DMS 273 treated with DMSO at 0.1 percent for 48 hours (cell line): ENCODE measurements at places on chromosomes 11 and 22.

GRCh38 chr22:49469896-49470740 lies 357.6 kb downstream of the BRD1 start:
- no peak for DNase-seq

GRCh38 chr11:83713708-83714107 lies 427.5 kb upstream of the CCDC90B start:
- DNase-seq: no peak

DNA sequence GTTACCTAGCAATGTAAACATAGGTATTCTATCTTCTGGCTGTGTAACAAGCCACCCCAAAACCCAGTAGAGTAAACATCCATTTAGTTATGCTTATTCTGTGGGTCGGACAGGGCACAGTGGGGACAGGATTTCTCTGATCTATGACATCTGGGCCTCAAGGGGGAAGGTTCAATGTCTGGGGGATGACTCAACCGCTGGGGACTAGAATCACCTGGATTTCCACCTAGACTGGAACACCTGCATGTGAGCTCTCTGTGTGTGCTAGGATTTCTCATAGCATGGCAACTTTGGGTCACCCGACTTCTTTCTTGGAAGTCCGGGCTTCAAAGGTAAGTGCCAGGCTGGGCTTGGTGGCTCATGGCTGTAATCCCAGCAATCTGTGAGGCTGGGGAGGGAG lies 36.5 kb upstream of the MICAL2 start:
- no peak for DNase-seq

GRCh38 chr11:330694-331357 lies 10.2 kb upstream of the IFITM3 start:
- no peak for DNase-seq

GRCh38 chr11:120814531-120815318 lies 209.2 kb upstream of the TBCEL start:
- DNase-seq: no peak

GRCh38 chr22:43448048-43448447 lies 36.2 kb downstream of the MPPED1 start:
- no peak for DNase-seq

- peak; percentile 76 for DNase-seq
These were observed at the start of gene MPZL3 for GRCh38 chr11:118251858-118252652. Gene MPZL3 (minus strand): TSS chr11:118252365. CDS start chr11:118252294, 71 bp downstream.

- DNase-seq: no peak
These were observed 9.8 kb upstream of the CARD16 start for GRCh38 chr11:105054723-105055493.

- DNase-seq: no peak
These were observed 158.3 kb upstream of the MTMR2 start for GRCh38 chr11:96082002-96082899.

GRCh38 chr11:115817844-115818468 lies 313.7 kb upstream of the CADM1 start:
- no peak for DNase-seq

GRCh38 chr11:12099132-12099873 lies 11.1 kb upstream of the MICAL2 start:
- DNase-seq: no peak

DNA sequence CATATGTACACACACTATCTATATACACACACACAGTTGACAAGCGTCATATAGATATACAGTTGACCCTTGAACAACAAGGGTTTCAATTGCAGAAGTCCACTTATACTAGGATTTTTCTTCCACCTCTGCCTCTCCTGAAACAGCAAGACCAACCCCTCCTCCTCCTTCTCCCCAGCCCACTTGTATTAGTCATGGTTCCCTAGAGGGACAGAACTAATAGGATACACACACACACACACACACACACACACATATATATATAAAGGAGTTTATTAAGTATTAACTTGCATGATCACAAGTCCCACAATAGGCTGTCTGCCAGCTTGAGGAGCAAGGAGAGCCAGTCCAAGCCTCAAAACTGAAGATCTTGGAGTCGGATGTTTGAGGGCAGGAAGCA lies 92.9 kb downstream of the DHCR7 start:
- DNase-seq: no peak

DNA sequence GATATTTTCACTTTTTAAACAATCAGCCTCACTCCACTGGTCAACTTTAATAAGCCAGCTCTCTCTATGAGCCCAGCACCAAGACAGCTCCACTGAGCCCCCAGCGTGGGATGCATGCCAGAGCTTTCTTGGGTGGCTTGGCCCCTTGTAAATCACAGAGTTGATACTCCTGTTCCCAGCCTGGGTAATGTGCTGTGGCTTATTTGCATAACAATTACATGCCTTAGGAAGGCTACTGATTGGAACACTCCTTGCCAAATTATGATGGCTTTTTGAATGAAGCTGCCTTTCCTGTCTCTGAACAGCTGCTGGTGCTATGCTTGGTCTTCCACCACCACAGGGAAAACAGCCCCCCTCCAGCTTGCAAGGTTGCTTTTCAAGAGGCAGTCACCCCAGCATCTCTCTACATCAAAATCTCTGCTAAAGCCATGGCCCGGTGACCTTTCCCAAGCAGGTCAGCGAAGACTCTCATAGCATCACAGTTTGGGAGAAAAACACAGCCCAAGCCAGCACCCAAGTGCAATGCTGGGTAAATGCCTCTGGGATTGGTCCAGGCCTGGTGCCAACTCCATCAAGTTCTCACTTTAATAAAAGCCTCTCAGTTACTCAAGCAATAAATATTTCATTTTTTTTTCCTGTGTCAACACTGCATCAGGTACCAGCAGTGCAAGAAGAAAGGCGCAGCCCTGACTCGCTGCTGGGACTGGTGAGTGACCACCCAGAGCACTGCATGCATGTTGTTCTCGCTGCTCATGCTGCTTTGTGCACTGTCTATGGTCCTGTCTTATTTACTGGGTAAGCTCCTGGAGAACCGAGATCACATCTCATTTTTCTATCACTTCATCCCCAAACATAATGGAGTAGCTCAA lies 549.3 kb downstream of the OPCML start:
- DNase-seq: no peak

DNA sequence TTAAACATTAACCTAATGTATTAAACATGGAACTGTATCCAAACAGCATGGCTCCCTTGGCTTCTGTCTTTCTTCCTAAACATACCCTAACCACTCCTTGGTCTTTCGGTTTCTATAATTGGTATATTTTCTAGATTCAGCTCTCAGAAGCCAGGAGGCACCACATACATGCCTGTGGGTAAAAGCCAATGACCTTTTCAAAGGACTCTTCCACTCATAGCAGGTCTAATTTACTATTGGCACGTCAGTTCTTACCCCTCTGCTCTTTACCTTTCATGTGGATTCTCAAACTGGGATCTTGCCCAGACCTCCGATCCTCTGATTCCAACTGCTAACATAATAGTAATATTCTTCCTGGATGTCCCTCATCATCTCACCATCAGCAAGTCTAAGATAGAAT lies 835.1 kb downstream of the NTM start:
- no peak for DNase-seq

GRCh38 chr11:126307706-126308105 lies 3.8 kb downstream of the DCPS start:
- DNase-seq: no peak

GRCh38 chr11:122173074-122173450 lies 57.0 kb upstream of the BLID start:
- no peak for DNase-seq

DNA sequence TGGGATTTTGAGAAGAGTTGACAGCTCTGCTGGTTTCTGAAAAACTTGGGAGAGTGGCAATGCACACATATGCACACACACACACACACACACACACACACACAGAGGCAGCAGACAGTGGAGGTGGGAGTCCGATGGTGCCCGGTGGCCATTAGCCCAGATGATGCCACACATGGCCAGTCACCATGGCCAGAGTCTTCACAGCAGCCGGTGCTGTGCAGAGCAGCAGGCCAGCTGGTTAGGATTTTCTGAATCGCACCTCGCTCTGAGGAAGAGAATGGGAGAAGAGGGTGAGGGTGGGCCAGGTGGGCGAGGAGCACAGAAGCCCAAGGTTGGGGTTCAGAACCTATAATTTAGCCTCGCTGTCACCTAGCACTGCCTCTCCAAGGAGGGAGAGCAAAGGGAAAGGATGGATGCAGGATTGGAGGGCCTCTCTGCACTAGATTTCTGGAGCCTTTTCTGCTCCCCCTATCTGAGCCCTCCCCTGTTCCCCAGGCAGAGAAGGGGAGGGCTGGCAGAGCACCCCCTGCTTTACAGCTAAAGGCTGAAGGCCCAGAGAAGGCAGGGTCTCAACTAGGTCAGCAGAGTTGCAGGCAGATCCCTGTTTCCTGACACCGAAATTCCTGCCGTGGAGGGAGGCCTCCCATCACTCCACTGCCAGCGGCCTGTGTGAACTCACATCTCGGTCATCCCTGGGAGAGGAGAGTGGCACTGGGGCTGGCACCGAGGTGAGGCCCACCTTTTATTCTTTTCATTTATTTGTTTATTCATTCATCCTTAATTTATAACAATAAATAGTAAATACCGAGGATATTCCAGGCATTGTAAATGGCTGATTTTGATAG lies 25.8 kb upstream of the FXYD6 start:
- no peak for DNase-seq

DNA sequence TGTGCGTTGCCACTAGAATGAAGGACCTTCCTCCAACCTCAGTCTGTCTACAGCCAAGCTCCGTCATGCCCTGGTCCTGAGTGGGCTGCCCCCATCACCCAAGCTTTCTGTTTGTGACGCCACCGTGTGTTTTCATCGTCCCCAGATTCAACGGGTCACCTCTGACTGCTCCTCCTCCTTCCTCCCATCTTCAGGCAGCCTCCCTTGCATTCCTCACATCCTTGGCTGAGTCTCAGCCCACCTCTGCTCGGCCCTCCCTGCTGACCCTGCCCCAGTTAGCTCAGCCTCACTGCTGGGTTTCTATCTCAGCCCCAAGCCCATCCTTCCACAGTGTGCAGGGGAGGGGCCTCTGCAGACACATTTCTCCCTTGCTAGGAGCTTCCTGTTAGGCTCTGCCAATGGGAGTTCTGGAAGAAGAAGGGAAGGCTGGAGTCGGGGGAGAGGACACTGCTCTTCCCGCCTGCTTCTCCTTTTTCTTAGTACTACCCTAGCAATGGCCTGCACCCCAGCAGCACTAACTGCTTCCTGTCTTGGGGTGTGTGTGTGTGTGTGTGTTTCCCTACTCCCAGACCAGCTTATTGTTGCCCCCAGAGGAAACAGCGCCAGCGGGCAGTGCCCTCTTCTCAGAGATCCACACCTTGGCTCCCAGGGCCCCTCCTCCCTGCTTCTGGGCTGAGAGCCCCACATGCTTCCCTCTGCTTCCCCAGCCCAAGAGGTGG lies 5.2 kb downstream of the IFT27 start:
- no peak for DNase-seq

DNA sequence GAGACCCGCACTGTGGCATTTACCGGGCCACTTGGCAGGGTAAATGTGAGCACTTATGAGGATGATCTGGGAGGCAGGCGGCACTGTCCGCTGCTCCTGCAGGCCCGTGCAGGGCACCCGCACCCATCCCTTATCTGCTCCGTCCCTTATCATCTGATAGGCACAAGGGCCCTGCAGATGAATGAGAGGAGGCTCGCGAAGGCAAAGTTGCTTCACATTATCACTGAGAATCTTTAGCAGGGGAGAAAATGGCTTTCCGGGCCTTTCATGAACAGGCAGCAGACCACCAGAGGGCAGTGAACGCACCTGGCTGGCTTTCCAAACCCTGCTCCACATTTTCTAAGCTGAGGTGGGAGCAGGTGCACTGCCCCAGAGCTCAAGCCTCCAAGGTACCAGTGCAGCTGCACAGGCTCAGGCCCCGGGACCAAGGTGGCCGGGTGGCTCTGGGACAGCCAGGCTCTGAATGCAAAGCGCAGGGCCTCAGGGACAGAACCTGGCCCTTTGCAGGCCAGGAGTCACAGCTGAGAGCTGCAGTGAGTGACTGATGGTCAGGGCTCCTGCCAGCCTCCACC lies 165.6 kb downstream of the SHANK2 start:
- DNase-seq: no peak

DNA sequence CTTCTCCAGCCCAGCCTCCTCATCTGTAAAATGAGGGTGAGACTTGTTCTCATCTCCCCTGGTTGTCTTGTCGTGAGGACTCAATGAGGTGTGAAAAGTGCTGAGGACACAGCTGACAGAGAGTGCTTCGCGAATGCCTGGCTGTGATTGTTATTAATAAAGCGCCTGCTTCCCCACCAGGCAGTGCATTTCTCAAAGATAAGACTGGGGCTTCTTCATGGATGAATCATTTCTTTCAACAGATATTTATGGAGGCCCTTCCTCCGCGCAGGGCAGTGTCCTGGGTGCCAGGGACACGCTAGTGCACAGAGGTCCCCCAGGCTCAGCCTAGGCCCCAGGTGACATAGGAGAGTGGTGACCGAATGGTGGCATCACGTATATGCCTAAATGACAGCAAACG lies 34.3 kb upstream of the SHISAL1 start:
- DNase-seq: no peak

- DNase-seq: no peak
These were observed 54.3 kb downstream of the SWAP70 start for GRCh38 chr11:9718147-9718546.

DNA sequence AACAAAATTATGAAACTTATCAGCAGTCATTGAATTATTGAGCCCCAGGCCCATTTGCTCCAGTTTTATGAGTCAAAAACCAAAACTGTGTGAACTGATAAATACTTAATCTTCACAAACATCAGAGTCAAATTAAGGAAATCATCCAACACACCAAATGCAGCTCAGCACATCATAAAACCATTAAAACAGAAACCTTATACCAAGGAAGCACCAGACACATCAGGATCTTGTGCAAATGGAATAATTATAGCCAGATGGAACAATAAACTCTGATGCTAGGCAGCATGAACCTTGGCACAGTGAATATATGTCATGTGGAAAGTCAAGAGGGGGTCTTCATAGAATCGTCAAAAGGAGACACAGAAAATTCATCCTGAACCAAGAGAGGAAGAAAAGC lies 410.7 kb upstream of the API5 start:
- DNase-seq: no peak

DNA sequence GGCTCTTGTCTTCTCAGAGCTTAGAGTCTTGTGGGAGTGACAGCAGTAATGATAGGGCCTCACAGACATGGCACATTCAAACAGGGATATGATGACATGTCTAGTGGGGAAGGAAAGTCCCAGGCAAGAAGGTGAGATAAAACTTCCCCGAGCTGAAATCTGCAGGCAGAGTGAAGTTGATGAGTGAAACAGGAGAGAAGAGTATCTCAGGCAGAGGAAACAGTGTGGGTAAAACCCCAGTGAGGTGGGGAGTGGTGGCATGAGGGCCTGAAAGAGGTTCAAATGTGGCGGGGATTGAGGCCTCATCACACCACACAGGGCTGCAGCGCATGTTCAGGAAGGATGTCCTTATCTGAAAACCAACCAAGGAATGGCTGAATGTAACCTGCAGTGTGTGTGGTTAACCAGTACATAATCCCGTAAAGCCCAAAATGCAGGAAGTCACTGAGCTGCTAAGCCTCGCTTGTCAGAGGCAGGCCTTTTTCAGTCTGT lies 153.8 kb upstream of the E2F8 start:
- DNase-seq: no peak
